Cardiac septum (tissue), 1 donor: ENCODE measurements at places on chromosomes 4 and X. TPM values are rescaled to one million over a fixed set of nuclear protein-coding genes. Genes with fewer than 3 reads are reported as not detected.

DNA sequence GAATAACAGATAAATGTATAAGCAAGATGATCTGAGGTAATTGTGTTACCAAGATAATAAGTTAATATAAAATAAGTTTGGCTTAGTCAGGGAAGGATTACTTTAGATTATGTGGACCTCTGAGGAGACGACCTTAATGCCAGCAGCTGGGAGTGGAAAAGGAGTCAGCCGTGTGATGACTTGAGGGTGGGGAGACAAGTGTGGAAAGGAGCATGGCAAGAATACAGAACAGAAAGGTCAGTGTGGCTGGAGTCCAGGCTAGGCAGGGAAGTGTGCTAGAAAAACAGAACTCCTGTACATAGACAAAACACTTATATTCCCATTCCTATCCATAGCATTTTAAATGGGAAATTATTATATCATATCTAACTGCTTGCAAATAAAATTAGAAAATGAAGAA lies 138.8 kb downstream of the PDLIM5 start:
- DNase-seq, result no peak

DNA sequence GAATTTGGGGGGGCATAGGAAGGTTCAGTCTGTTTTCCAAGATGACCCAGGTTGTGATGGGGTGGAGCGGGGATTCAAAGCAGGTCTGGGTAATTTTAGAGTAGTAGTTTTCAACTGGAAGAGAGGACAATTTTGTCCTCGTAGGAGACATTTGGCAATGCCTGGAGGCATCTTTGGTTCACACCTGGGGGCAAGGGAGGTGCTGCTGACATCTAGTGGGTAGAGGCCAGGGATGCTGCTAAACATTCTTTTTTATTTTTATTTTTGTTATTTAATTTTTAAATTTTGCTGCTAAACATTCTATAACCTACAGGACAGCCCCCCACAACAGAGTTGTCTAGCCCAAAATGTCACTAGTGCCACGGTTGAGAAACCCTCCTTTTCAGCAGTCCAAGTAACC lies 1.9 kb downstream of the RAB9A start:
- DNase-seq, result no peak

GRCh38 chr4:189440716-189441115 lies 500.0 kb upstream of the FRG1 start:
- DNase-seq, result no peak

- no peak for DNase-seq
Measured at GRCh38 chr4:151860561-151861093, 99.8 kb upstream of the GATB start.

GRCh38 chr4:157115613-157116335 lies 39.8 kb downstream of the GLRB start:
- DNase-seq, result no peak

GRCh38 chr4:36128689-36129088 lies 115.6 kb downstream of the ARAP2 start:
- no peak for DNase-seq

- DNase-seq, result no peak
Measured at GRCh38 chrX:97790850-97791249, 907.1 kb downstream of the RPA4 start.

The PLS3 gene
- total RNA-seq, result 50.3 TPM

The MAGEA8 gene
- total RNA-seq, result not detected

The CYTL1 gene
- not detected for total RNA-seq

The FRAS1 gene
- total RNA-seq, result 4.2 TPM

The C1QTNF7 gene
- 2.3 TPM for total RNA-seq

DNA sequence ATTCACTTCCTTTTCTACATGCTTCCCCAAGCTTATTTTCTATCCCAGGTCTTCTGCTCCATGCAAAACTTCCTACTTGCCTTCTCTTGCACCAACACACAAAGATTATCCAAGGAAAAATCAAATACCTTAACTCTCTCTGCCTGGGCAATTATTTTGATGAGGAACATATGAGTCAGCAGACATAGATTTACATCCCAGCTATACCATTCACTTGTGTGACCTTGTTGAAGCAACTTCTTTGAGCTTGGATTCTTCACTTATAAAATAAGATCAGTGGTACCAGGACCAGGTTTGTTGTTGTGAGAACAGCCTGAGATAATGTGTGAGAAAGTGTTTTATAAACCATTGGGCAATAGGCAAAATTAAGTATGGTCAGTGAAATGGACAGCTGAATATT lies 39.1 kb upstream of the TMEM192 start:
- DNase-seq, result no peak

The GPR119 gene
- total RNA-seq, result not detected

- no peak for DNase-seq
Measured at GRCh38 chrX:135015523-135016245, 6.7 kb downstream of the RTL8B start.
